AG09309 (cell line): ENCODE measurements at places on chromosomes 4 and X.
A peak's percentile ranks its signal among the peaks of the same experiment; 100 is the strongest.

DNA sequence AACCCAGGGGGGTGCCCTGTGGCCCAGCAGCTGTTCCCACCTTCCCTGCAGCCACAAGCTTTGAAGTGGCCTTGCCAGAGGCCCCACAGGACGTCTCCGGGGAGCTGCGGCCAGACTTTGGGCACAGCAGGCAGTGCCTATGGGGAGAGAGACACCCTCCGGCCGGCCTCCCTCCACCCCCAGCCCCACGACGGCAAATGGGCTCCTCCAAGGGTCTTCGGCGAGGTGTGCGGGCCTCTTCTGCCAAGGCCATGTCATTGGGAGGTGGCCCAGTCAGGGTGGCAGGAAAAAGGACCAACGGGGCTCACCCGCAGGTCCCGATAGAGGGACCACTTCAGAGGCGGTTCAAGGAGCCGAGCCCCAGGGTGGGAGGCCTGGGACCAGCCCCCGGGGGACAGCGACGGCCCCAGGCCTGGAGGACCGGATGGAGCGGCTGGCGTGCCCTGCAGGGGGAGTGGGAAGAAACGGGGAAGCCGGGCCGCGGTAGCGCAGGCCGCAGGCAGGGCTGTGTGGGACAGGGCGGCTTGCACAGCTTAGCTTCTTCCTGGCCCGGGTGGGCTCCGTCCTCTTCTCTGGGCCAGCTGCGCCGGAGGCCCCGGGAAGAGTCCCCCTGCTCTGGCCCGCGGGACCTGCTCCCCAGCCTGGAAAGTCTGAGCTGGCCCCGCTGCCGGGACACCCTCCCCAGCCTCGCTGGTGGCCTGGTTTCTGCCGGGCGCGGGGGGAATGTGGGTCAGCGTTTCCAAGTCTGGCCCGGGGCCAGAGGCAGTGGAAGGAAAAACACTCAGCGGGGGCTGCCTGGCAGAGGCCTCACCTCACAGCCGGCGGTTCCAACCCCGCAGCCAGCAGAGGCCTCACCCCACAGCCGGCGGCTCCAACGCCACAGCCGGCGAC, 21.9 kb upstream of the SPON2 start:
- DNase-seq: no peak

DNA sequence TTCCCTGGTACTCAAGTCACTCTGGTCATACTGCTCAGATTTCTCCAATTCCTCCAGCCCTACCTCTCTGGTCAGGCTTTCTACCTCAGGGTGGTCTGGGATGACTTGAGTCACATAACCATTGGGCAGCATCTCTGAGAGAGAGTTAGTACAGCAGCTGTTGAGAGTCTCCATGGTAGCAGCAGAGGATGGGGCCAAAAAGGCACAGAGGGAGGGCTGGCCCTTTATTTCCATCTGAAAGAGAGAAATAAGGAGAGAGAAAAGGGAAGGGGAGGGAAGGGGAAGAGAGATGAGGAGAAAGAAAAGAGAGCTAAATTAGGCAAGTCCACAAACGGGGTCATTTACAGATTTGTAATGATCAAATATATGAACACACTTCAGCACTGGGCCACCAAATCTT, 149.1 kb upstream of the ARHGEF9 start:
- DNase-seq: no peak

DNA sequence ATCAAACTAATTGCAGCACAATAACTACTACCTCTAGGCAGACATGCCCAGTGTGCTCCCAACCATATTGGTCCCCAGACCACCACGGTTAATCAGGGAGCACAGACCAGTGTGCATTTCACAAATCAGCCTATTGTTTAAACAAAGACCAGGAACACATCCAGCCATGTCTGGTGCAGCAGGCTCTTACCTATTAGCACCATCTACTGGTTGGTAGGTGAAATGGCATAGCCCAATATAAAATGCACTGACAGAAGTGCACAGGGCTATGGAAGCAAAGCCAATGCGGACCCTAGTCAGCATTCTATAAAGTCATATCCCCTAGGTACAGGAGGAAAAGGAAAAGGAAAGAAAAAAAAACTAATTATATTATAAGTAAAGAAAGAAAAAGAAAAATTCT, 15.5 kb upstream of the CYLC1 start:
- DNase-seq: no peak

- DNase-seq: no peak
These were observed 5.2 kb downstream of the HSD17B13 start for GRCh38 chr4:87317527-87317926.

GRCh38 chrX:15914486-15914885, 59.9 kb upstream of the AP1S2 start:
- DNase-seq: no peak

- no peak for DNase-seq
These were observed 37.1 kb downstream of the SMARCAD1 start for GRCh38 chr4:94244829-94245185.

DNA sequence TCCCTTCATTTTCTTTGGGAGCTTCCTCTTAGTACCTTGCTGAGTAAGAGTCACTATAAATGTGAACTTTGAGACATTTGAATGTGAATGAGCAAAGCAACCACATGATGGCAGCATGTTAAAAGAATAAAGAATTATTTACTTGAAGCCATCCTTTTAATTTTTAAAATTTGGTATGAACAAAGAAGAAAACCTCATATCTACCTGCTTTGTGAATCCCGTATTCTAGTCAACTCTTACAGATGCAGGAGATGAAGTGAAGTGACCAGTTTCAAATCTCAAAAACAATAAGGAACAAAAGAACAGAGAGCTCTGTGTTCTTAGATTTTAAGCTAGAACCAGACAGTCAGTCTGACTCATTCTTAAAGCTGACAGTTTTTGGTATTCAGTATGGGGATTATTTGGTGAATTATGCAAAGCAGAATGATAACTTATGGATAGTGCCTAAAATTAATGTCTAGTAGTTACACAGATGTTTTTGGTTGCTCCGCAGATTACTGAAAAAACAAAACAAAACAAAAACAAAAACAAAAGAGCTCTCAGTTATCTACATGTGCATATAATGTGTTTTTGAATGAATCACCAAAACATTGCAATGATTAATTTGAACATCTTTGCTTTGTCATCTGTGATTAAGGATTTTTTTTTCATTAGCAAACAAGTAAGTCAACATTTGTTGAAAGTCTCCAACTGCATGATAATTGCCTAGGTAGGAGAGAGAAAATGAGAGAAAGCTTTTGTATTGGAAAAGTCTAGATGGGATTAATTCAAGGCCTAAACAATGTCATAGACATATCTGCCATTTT, 48.2 kb upstream of the H2AZ1 start:
- no peak for DNase-seq

GRCh38 chr4:1625600-1626138, 58.4 kb downstream of the FAM53A start:
- no peak for DNase-seq

- DNase-seq: no peak
These were observed 790.8 kb downstream of the PCDH18 start for GRCh38 chr4:136741468-136741867.

DNA sequence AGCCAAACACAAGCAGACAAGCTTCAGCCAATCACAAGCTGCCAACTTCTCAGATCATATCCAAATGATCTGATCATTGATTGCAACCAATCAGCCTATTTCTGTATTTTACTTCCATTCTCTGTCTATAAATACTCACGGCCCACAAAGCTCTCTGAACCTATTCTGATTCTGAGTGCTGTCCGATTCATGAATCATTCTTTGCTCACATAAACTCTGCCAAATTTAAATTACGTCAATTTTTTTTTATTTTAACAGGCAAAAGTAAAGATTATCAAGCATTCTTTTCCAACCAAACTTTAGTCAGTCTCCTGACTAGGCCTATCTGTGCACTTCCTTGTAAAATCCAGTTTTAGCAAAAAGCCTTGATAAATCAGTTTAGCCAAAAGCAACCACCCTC, 1.8 kb upstream of the TCEANC start:
- DNase-seq: no peak

GRCh38 chr4:136573460-136573859, 958.8 kb downstream of the PCDH18 start:
- no peak for DNase-seq

DNA sequence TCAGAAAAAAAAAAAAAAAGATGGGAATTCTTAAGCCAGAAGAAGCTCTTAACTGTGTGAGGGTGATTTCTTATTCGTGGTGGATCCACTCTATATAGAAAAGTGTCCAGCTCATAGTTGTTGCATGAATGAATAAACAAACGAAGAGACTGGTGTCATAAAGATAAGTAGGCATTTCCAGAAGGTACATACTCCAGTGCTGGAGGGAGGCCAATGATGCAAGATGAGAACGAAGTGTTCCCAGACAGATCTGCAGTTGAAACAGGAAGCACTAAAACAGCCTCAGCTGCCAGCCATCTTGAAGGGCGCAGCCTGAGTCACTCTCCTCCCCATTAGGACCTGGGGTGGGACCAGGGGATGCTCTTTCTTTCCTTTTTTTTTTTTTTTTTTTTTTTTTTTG, 47.4 kb upstream of the HOPX start:
- DNase-seq: peak; percentile 51

- peak; percentile 35 for DNase-seq
These were observed 95.4 kb upstream of the PLAC1 start for GRCh38 chrX:134753718-134754008.

- no peak for DNase-seq
These were observed 445.5 kb downstream of the ZIC3 start for GRCh38 chrX:138011468-138011867.

GRCh38 chr4:127291316-127291715, 341.4 kb upstream of the INTU start:
- no peak for DNase-seq

DNA sequence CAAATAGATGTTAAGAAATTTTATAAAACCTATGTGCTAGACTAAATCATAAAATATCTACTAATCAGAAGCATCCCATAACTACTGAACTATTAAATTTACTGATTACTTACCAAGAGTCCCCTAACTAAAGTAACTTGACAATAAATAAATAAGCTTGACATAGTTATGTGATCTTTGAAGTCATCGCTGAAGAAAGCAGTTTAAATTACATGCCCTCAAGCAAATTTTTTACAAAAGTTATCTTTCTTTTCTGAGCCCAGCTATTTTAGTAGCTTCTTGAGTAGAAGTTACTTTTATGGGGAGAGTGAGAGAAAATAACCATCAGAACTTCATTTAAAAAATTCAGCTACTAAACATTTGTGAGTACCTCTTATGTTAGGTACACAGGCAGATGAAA, 150.9 kb upstream of the FAM241A start:
- no peak for DNase-seq

- no peak for DNase-seq
These were observed 372.3 kb upstream of the F9 start for GRCh38 chrX:139158256-139158655.

DNA sequence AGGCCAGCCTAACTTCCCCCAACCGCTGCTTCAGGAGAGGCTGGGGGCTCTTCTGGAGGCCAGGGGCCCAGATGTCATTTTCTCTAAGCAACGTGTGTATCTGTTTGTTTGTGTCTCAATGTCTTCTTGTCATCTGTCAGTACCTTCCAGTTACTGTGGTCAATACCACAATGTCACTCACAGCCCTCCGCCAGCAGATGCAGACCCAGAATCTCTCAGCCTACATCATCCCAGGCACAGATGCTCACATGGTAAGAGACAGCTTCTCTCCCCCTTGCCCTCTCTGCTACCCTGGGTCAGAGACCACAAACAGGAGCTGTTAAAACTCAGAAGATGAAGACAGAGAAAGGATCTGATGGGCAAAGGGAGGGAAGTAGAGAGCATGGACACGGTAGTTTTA, 5.0 kb downstream of the XPNPEP2 start:
- DNase-seq: no peak

DNA sequence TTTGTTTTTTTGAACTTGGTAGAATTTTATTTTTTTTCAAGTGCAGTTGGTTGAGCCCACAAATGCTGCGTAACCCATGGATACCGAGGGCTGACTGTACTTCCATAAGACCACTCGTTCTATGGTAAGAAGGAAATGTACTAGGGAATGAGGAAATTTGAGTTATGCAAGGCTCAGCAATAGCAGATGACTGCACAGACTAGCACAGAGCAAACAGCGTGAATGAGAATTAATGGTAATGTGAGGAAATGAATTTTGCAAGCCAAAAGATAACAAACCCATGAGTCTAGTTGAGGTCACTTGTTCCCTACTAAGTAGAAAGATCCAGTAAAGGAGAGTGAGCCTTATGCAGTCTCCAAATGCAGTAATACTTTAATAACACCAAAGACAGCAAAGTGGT, 17.4 kb downstream of the GSPT2 start:
- DNase-seq: no peak

- DNase-seq: no peak
These were observed 231.7 kb downstream of the FBXW7 start for GRCh38 chr4:152304220-152304619.

- DNase-seq: peak; percentile 98
These were observed 21.4 kb upstream of the AFAP1 start for GRCh38 chr4:7960790-7961655.

- peak; percentile 79 for DNase-seq
These were observed 16.7 kb downstream of the BLOC1S4 start for GRCh38 chr4:6732441-6733357.

DNA sequence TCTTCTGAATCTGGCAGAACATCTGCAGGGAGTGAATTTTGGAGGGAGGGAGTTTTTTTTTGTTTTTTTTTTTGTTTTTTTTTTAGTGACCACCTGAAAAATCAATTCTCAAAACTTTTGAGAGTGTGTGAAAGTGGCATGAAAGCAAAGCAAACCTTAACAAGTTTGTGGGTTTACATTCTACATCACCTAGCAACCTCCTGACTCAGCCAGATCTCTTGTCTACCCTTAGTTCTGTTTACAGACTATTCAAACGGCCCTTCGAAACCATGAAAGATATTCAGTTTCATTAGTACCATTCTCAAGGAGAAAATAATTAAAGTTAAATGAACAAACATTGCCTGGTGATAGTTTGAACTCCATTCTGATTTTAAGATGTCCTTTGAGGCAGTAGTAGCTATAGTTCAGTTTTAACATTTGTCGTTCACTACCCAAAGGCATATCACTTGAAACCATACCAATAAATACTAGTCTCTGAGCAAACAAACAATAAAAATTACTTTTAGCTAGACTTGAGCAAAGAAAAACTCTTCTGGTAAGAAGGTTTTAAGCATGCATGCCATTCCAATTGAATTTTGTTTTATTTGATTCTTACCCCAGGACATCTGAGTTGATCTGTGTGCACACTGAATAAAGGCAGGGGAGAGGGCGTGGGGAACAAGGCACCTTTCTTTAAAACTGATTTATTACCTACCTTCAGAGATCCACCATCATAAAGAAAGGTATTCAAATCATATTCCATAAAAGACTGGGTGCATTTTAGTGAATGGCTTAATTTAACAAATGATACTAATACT, 137.7 kb downstream of the ARX start:
- DNase-seq: no peak

- DNase-seq: no peak
These were observed 45.3 kb downstream of the SHOX start for GRCh38 chrX:675955-676295.

- DNase-seq: no peak
These were observed 17.8 kb upstream of the EGFL6 start for GRCh38 chrX:13551610-13552009.

GRCh38 chrX:41265615-41266014, 68.3 kb upstream of the DDX3X start:
- DNase-seq: peak; percentile 51
